Smooth muscle cell of the brain vasculature (primary cell): ENCODE measurements at places on chromosomes 7 and 10.

GRCh38 chr7:158470336-158470735 lies 117.3 kb downstream of the PTPRN2 start:
- DNase-seq = no peak

GRCh38 chr7:105189859-105190492 lies 176.0 kb downstream of the KMT2E start:
- no peak for DNase-seq

- no peak for DNase-seq
These were observed 11.4 kb downstream of the C10orf53 start for GRCh38 chr10:49690698-49691356.

DNA sequence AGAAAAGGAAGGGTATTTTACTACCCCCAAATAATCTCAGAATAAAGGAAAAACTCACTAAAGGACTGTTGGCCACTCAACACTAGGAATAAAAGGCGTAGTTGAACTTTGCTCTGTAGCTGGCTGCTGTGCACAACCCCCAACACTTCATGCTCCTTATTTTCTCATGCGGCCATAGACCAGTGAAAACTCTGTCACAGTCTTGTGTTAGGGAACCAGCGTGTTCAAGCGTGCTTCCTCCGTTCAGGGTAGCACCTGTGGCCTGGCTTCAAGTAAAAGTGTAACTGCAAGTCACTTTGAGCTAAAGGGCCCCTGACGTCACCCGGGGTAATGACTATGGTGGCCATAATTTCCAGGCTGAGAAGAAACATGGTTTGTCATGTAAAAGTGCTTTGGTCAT lies 27.0 kb downstream of the BLNK start:
- DNase-seq = no peak

DNA sequence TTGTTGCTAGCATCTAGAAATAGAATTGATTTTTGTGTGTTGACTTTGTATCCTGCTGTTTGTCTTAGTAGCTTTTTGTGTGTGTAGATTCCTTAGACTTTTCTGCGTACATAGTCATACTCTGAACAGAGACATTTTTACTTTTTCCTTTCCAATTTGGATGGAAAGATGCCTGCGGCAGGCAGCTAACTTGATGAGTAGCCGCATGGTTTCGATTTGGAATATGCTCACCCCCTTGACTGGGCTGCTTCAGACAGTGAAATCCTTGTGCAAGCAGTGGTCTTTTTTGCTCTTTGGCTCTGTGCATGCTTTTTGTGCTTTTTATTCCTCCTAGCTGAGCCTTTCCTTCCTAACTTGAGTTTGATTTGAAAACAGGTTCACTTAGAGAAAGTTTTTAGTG lies 71.8 kb downstream of the HHEX start:
- no peak for DNase-seq

- no peak for DNase-seq
These were observed 184.4 kb downstream of the TCERG1L start for GRCh38 chr10:131127138-131127589.

DNA sequence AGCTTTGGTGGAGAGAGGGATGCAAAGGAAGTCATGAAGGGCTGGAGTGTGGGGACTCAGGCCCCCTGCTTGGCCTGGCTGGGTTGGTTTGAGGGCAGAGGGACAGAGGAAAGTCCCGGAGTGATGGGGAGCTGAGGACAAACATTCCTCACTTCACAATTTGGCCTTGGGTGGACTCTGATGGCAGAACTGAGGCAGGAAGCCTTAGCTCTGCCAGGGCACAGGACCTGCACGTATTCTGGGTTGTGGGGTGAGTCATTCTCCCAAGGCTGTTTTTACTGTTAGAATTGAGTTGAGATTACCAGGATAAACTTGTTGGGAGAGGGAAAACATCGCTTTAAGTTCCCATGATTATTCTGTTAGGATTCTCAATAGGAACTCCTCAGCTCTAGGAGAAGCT lies 2.6 kb downstream of the GOLGA7B start:
- no peak for DNase-seq

DNA sequence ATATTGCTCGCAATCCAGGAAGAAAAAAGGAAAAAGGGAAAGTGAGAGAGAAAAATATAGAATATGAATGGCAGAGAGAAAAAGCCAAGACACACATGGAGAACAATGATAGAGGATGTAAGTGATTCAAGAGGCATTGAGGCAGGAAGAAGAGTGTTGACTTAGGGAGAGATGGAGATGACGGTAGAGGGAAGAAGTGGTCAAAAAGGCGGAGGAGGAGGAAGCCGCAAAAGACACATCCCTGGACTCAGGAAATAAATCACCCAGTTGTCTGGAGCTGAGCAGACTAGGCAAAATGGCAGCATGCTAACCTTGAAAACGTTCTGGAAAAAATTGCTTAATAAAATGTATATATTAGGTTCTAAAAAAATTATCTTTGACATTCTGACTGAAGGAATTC lies 17.7 kb upstream of the GPR37 start:
- DNase-seq = no peak

- DNase-seq = no peak
These were observed 188.2 kb downstream of the SKIDA1 start for GRCh38 chr10:21337171-21337792.

DNA sequence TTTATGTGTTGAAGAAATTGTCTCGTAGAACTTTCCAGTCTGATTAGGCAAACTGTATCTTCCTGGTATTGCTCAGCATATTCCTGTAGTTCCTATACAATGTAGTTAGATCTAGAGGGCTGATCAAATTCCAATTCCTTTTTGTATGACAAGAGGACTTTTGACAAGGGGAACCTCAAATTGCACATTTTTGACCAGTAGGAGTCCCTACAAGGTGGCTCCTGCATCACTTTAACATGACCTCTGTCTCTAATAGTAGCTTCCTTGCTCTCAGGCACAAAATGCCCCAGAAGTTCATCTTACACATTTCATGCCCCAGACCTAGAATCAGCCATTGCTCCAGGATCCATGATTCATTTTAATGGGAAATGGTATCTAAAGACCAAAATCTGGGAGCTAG lies 18.7 kb downstream of the HERPUD2 start:
- DNase-seq = no peak

DNA sequence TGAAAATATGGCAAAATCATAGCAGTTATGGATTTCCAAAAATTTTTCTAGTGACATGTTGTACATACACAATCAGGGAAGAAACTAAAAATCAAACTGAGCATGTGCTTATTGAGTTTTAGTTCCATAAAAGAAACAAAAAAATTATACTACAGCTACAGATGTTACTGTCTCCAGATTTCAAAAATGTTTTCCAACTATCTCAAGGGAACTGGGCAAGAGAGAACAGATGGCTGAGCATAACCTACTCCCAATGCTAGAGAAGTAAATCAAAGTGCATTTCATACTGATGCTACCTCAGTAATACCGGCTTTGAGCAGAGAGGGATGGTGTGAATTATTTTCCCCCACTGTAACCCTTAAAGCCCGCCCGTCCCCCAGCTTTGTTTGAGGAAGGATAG lies 40.7 kb upstream of the KMT2C start:
- no peak for DNase-seq

DNA sequence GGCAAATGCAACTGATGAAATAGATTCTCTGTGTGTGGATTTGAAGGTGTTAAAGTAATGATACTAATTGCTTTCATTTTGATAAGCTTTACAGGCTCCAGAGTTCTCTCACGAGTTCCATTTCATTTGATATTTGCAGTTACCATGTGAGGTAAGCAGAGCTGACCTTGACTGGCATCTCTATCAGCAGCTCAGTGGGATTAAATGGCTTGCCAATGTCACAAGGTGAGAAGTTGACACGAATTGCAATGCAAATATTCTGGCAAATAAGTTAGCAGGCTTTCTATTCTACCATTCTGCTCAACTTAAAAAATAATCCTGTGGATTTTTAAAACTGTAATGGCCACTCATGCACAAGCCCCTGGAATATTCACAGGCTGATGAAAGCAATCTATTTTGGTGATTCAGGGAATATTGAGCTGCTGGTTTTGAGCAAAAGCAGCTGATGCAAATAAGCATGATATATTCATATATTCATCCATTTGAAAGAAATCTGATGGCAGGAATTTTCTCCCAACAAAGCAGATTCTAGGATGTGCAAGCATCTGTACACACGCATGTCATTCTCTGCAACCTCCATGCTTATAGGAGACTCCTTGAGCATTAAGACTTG lies 64.5 kb upstream of the ANKRD1 start:
- no peak for DNase-seq

DNA sequence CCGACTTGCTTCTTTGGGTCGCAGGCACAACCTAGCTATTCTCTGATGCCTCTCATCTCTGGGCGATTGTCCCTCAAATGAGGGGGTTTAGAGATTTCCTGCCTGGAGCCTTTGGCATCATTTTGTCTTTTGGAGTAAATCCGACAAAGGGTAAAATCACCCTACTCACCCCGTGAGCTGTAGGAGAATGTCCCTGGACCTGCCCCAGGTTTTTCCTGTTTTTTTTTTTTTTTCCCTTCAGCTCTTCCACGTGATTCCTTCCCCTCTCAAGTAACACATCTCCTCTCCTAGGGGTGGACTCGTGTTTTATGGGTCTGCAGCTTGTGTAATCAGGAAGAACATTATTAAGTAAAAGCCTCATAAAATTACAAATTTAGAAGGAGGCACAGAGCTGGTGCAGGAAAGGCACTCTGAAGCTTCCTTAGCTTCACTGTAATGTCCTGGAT lies 128.4 kb upstream of the ZNF746 start:
- DNase-seq = no peak

- DNase-seq = no peak
These were observed 196.8 kb downstream of the ADRA2A start for GRCh38 chr10:111273635-111274034.

DNA sequence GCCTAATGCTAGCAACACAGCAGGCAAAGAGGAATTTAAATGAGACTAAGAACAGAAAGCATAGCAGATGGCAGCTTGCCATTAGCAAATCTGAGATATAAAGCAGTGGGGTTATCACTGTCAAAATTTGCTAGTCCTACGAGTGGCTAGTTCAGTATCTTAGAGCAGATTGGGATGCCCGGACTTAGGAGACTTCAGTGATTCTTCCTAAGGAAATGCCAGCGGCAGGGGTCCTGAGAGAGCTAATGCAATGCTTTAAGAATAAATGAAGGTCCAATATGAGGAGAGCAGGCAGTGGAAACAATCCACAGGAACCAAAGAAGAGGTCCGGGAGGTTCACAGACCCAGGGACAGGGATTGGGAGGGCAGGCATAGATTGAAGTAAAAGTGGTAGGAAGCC lies 169.3 kb upstream of the NPSR1 start:
- DNase-seq = no peak

- no peak for DNase-seq
These were observed 728 bp downstream of the CAV2 start for GRCh38 chr7:116500078-116500853.

GRCh38 chr7:5425507-5426225 lies 2.0 kb upstream of the TNRC18 start:
- DNase-seq = peak; percentile 77

- no peak for DNase-seq
These were observed 85.4 kb downstream of the ICA1 start for GRCh38 chr7:8176370-8177081.

DNA sequence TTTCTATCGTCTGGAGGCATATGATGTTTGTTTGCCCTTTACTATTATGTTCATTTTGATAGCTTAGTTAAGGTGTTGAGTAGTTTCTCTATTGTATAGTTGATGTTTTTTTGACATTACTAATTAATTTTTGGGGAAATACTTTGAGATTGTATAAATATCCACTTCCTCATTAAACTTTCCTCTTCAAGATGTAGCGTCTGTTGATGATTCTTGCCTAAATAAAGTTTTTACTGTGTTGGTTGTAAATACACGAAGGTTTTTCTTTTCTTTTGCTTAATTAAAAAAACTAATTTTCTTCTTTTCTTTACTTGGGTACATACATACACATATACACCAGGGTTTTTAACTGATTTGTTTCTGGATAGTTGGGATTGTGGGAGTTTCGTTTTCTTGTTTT lies 8.5 kb downstream of the KMT2E start:
- DNase-seq = no peak

DNA sequence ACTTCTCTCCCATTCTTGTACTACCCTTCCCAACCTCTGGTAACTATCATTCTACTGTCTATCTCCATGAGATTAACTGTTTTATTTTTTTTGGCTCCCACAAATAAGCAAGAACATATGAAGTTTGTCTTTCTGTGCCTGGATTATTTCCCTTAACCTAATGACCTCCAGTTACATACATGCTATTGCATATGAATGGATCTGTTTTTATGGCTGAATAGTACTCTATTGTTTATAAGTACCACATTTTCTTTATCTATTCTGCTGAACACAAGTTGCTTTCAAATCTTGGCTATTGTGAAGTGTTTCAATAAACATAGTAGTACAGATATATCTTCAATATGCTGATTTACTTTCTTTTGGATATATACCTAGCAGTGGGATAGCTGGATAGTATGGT lies 376.6 kb upstream of the KCND2 start:
- DNase-seq = no peak

DNA sequence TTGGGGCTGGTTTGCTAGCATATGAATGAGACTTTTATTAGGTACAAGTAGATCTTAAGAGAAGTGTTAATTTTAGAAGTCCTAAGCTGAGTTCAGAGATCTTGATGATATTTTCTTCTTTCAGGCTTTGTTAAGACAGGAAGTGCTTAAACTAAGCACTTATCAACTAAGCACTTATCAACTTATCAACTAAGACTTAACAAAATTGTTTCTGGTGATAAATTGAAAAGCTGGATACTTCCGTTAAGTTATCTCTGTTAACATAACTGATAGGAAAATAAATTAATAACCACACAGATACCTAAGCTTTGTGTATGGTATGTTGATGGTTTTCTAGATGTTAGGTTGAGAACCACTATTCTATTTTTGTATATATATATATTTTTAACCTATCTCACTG lies 113.7 kb downstream of the PHTF2 start:
- no peak for DNase-seq

- no peak for DNase-seq
These were observed 28.5 kb upstream of the HDAC9 start for GRCh38 chr7:18467011-18467410.

GRCh38 chr10:47164800-47165128 lies 135.2 kb upstream of the GDF10 start:
- no peak for DNase-seq

GRCh38 chr10:97178074-97178473 lies 7.7 kb downstream of the SLIT1 start:
- DNase-seq = no peak

DNA sequence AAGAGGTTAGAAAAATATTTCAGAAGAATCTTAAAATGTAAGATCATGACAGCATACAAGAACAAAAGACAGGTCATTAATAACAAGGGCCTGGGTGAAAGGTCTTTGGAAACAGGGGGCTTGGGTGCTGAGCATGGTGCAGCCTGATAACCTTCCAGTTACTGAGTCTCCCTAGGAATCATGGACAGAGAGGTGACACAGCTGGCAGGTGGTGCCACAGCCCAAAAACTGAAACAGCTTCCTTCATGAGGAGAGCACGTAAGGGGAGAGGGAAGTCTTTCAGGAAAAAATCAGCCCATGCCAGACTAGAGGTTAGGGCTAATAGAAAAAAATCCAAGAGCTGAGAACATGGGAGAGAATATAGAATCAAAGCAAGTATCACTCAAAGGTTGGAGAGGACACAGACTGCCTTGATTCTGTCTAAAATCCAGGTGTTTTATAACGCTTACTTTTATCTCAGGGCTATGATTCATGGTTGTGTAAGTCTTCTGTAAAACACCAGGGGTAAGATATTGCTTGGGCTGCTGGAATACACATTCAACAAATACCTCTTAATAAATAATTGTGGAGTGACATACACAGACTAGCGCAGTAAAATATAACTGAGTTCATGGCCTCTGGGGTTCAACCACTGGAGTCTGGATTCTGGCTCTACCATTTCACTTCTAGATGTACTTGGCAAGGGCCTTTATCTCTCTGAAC lies 88.1 kb downstream of the SEMA3C start:
- DNase-seq = no peak

- no peak for DNase-seq
These were observed 208.3 kb downstream of the CELF2 start for GRCh38 chr10:11225935-11226334.
